ENCODE measurements at places on chromosomes 2 and 18. TPM values are rescaled to one million over a fixed set of nuclear protein-coding genes. Genes with fewer than 3 reads are reported as not detected.

- no peak for DNase-seq
Measured at GRCh38 chr2:97663626-97663961, 250 bp downstream of the ACTR1B start.

The SLC14A1 gene
- total RNA-seq = 1.2 TPM

DNA sequence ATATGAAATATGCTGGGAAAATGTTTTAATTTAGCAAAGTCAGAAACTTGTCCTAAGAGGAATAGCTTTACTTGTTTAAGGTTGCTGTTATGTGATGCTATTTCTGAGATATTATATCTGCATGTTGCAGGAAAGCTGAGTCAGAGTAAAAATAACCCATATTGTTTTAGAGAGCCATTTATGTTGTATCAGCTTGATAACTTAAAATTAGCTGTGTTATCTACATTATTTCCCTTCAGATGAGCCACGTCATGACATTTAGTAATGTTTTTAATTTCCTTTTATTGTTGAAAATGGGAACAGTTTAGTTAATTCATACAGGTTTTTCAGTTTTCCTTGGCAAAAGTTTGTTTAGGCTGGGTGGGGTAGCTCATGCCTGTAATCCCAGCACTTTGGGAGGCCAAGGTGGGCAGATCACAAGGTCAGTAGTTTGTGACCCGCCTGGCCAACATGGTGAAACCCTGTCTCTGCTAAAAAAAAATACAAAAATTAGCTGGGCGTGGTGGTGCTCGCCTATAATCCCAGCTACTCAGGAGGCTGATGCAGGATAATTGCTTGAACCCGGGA, 55.8 kb downstream of the TTC27 start:
- no peak for DNase-seq

GRCh38 chr18:22093731-22094357, 75.5 kb upstream of the GATA6 start:
- DNase-seq = no peak

The CAVIN2 gene
- 0.95 TPM for total RNA-seq

The TP53I3 gene
- total RNA-seq = 51.3 TPM

The RRM2 gene
- 294 TPM for total RNA-seq

DNA sequence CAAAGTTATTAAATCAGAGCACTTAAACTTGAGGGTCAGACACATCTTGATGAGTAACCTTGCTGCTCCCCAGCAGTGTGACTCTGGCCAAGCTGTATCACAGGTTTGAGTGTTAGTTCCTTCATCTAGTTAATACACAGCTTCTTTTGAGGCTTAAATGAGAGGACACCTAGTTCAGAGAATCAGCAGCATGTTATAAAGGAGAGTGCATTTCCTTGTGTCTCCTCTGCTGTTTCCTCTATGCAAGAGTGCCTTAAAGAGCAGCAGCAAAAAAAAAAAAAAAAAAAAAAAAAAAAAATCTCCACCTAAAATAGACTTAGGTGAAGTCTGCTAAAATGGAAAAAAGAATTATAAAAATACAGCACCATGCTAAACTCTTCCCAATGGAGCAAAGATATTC, 261.9 kb downstream of the TCF4 start:
- DNase-seq = no peak

GRCh38 chr2:120239488-120240287, 13.0 kb upstream of the RALB start:
- DNase-seq = no peak

Data from Panc1 (cell line).